ENCODE measurements at places on chromosomes 13 and 19.

DNA sequence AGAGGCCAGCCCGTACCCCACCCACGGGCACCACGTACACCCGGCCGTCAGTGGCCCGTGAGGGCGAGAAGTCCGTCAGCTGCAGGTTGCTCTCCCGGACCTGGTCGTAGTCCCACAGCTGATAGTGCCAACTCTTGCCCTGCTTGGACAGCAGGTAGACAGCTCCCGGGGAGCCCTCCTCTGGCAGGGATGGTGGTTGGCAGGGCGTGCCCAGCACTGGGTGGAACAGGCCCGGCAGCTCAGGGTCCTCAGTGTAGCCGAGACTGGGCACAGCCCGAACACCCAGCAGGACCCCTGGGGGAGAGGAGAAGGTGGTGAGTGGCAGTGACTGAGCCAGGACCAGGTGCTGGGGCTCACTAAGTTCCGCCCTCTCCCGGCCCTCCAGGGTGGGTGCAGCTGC, 7.8 kb downstream of the ACTMAP start:
- no peak for DNase-seq

- DNase-seq: no peak
These were observed 8.9 kb downstream of the NDUFB7 start for GRCh38 chr19:14562660-14563589.

GRCh38 chr13:102192858-102193257, 209.0 kb downstream of the FGF14 start:
- DNase-seq: no peak

DNA sequence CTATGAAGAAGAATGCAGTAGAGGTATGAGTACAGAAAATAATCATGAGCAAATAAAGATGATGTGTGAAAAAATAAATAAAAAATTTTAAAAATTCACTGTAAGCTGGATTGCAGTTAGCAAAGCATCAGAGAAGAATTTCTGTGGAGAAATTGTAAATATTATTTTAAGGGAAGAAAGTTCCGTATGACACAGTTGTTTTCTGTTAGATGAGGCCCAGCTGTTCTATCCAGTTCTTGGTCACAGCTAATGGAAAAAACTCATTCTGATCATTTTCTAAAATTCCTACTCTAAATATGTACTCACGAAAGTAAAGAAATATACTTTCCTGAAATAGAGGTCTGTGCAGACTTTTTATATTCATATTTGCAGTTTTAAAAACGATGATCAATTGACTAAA, 578.8 kb downstream of the DCT start:
- no peak for DNase-seq

DNA sequence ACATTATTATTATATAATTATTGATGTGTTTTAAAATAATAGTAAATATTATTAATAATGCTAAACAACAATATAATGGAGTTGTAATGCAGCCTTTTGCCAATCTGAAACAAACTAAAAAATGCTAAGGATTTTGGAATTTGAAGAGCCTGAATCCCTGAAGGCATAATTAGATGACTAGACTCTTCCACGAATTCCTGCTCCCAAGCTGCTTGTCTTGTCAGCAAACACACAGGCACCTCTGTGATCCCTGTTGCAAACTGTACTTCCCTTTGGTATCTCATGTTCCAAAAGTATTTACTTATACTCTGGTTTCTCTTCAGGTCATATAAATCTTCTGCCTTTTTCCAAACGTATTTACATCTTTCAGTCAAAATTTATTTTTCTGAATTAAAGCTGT, 1862.4 kb downstream of the OLFM4 start:
- no peak for DNase-seq

DNA sequence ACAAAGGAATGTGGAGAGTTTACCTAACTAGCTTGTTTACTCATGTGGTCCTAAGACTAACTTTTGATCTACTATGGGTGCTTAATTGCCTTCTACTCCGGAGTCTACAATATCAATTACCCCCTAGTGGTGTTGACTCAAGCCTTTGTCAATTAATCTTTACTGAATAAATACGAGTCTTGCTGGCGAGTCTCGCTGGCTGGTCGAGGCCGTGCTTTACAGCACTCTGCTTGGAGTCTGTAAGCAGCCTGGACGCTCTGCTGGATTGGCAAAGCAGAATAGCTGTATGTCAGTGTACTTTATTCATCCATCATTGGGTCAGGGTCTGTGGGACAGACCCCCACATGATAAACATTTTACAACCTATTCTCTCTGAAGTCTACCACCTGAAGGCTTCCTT, 9.9 kb upstream of the SPART start:
- DNase-seq: no peak

- no peak for DNase-seq
These were observed 141.7 kb upstream of the SERP2 start for GRCh38 chr13:44231786-44232516.

DNA sequence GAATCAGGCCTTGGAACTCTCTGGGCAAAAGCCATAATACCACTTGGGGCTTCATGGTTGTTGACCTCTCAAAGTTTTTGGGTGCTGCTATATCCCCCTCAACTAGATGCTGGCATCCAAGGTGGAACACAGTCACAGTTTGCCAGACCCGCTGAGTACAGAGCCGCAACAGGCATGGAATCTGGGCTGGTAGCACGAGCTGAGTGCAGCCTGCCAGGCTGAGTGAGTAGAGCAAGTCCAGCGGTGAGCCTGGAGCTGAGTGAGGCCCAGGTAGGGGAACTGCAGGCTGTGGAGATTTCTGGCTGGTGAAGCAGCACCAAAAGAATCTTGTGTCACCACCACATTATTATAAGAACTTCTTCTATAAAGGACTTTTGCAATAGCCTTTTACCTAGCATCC, 192.6 kb downstream of the PCDH17 start:
- no peak for DNase-seq

Measured in OCI-M1 (cell line).